GF-D8 (cell line): ENCODE measurements at places on chromosomes 5 and 9.

DNA sequence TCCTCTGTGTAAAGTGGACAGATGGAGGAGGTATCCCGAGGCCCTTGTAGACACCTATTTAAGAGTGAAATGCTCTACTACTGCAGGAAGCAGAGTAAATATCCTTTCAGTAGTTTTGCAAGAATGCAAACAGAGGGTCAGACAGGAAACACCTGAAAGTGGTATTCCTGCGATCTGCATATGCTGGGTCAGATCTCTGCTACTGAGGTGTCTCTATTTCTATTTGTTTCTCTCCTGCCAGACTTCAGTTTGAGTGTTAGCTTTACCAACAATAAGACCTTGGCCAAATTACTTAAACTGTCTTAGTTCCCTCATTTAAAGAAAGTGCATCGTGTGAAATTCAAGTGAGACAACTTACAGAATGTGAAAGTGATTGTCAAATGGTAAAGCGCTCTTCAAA is 47.6 kb downstream of the JAKMIP2 start:
- no peak for DNase-seq

- no peak for DNase-seq
Measured at GRCh38 chr9:3224931-3225330, 300.9 kb downstream of the RFX3 start.

DNA sequence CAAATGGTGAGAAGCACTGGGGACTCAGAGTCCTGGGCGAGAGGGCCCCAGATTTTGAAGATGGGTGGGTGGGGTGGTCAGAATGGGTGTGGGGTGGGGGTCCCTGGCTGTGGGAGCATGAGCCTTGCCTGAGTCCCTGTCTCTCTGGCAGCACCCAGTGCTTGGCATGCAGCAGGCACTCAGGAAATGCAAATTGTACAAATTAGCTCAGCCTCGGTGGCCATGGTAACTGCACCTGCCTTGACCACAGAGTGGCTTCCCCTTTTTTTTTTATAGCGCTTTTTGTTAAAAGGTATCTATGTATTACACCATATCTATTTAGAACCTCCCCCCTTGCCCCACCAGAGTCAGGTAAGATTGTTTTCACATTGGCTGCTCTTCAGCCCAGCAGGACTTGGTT is 19.2 kb upstream of the PITX1 start:
- DNase-seq, result no peak

DNA sequence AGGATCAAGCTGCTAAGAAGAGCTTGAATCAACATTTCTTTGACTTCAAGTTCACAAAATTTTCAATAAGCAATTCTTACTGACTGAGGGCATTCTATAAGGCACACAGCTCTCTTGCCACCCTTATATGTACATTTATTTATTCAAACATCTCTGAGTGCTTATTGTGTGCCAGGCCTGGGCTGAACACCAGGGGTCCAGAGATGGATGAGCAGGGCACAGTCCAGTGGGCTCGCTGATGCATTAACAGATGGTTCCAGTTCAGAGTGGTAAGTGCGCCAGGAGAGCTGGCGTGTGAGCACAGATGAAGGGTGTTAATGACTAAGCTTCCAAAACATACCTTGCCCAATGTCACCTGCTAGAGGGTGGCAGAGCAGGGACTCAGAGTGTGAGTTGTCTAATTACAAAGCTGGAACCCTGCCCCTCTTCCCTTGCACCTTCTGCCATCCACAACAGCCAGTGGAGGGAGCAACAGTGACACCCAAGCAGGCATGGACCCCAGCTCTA is 24.6 kb downstream of the ALG2 start:
- no peak for DNase-seq

GRCh38 chr9:24351258-24351657 is 194.4 kb downstream of the IZUMO3 start:
- DNase-seq, result no peak

DNA sequence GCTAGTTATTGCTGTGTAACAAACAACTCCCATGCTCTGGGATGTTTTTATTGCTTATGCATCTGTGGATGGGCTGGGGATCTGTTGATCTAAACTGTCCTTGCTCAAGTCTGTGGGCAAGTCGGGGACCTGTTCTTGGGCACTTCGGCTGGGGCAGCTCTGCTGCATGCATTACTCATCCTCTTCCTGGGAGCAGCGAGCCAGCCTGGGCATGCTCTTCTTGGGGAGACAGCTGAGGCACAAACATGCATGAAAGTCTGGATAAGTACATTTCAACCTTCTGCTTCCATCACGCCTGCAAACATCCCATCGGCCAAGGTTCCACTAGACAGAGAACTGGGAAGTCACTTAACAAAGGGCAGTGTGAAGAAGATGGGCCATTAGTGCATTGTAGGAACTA is 66.3 kb downstream of the ANKRD33B start:
- no peak for DNase-seq

DNA sequence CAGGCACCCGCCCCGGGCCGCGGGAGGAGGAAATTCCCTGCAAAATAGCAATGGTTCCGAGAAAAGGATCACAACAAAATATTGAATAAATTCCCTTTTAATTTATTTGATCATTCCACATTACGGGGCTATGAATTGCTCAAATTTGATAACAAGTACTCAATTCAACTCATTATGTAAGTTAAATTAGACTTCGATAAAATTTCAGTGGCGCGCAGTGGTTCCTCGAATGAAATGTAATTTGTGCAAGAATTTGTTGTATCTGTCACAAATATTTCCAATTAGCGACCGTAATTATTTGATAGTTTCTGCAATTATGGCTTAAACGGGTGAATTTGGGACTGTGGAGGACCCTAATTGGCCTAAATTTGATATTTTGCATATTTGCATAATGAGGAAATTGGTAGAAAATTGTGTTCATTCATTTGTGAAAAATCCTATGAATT is 76.0 kb upstream of the TBCA start:
- DNase-seq, result no peak
